ENCODE measurements at places on chromosomes 7 and 10.

DNA sequence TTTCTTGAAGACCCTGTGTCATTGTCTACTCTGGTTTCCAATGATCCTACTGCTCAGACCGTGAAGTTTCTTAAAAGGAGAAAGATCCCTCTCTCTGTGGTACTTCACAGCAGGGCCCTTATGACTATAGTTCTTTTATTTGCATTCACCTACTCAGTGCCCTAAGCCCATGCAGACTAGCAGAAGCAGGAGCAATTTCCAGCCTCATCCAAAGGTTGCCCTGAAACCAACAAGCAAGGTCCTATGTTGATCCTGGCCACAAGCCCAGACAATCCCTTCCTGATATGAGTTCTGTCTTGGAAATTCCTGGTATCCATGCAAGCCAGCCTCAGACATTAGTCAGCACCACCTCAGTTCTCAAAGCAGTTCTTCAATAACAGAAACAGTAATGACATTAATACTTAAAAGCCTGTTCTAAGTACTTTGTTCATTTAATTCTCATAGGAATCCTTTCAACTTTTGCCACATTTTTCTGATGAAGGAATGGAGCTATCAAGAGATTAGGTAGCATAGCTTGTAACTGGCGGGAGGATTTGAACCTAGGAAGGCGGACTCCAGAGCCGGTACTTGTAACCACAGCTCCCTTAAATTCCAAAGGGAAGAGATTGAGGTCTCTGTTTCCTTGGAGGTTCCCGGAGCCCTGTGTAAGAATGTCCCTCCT is 58.1 kb upstream of the ST8SIA6 start:
- no peak for DNase-seq

- no peak for DNase-seq
Measured at GRCh38 chr10:43108951-43109350, 29.3 kb upstream of the CSGALNACT2 start.

DNA sequence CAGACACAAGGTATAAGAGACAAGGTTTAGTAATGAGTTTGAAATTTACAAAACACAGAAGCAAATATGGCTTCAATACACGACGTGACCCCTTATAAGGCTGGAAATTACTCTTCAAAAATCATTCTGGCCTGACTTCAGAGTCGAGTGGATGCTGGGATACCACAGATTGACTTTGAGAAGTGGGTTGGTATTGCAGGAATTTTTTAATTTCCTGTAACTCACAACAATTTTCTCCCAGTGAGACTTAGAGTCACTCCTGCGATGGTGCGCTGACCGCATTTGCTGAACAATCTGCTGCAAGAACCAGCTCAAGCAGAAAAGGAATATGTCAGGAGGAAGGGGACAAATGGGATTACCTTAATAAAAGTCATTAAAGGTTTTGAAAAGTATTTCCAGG is 132.1 kb downstream of the EMX2 start:
- DNase-seq = no peak

DNA sequence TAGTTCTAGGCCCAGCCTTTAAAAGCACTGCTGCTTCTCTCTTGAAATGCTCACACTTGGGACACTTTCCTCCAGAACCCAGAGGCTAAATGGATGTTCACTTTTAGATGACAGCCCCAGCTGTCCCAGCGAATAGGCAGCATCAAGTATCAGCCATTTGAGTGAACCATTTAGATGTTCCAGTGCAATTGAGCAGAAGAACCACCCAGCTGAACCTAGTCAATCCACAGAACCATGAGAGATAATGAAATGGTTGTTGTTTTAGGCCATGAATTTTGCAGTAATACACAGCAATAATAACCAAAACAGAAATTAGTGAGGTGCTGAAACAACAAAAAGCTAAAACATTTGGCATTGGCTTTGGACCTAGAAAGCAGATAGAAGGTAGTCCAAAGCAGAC is 273.9 kb downstream of the ETV1 start:
- DNase-seq = no peak

GRCh38 chr7:96921231-96921630 is 84.1 kb upstream of the DLX6 start:
- no peak for DNase-seq

DNA sequence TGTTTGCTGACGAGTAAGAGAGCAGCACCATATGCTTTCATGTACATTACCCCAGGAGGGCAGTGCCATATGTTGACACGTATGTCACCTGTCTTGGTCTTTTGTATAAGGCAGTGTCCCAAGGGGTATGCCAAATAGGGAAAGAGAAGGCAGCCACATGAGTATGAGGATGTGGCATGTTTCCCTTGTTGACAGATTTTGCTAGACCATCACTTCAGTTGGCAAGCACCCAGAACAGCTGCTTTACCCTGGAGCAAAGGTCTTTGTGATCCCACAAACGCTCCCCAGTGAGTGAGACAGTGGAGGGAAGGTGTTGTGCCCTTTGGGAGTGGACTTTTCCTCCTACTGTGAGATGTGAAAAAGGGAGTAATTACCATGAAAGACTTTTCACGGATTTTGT is 350.1 kb downstream of the ETV1 start:
- no peak for DNase-seq

GRCh38 chr7:80869106-80869784 is 49.6 kb downstream of the SEMA3C start:
- DNase-seq = no peak

- DNase-seq = no peak
Measured at GRCh38 chr7:17855202-17855601, 85.1 kb downstream of the SNX13 start.

DNA sequence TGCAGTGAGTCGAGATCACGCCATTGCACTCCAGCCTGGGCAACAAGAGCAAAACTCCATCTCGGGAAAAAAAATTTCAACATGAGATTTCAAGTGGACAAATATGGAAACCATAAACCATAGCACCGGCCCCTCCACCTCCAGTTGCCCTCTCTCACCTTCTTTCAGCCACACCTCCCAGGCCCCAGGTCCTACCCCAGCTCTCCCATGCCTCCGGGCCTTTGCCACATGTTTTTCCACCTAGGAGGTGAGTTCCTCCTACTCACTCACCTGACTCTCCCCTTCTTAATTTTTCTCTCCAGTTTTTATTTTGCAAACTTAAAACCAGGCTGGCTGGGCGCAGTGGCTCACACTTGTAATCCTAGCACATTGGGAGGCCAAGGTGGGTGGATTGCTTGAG is 13.7 kb upstream of the CLDN4 start:
- DNase-seq = no peak

GRCh38 chr7:106365252-106366005 is 80.6 kb upstream of the NAMPT start:
- peak; percentile 4 for DNase-seq
